Effector memory CD4-positive, alpha-beta T cell (primary cell): ENCODE measurements at places on chromosomes 3 and 15.

GRCh38 chr3:143471705-143472104, 352.1 kb downstream of the CHST2 start:
- no peak for DNase-seq

- DNase-seq = no peak
These were observed 183.5 kb upstream of the NSMCE3 start for GRCh38 chr15:29452881-29453731.

DNA sequence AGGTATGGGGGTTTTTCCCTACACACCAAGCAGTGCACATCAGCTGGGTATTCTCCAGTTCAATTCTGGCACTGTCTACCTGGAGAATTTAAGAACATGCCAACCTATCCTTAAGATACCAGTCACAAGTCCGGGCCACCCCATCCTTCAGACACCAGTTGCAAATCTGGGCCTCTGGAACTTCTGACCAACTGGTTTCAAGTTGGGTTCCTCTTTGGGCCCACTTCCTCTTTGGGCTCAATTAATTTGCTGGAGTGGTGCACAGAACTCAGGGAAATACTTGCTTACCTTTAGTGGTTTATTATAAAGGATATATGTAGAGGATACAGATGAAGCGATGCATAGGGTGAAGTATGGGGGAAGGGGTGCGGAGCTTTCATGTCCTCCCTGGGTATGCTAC, 25.3 kb downstream of the GLCE start:
- DNase-seq = no peak

- DNase-seq = peak; percentile 55
These were observed 866 bp downstream of the TNIK start for GRCh38 chr3:171459137-171459941.

DNA sequence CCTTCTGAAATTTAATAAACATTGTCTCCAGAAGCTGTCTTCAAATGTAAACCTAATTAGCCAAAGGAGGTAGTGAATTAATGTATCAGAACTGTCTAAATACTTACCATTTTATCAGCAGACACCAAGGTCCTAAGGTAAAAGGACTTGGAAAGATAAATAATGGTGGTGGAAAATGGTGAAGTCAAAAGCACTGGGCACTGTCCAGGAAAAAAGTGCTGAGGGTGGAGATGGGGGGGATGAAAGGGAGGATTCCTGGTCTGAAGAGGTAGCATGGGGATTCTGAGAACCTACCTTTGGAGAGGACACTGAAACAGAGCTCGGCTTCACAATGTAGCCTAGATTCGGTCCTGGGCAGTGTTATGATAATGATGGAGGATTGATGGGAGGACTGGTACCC, 149.0 kb upstream of the DPH6 start:
- DNase-seq = no peak

- DNase-seq = peak; percentile 81
These were observed 29.5 kb downstream of the CCDC12 start for GRCh38 chr3:46946856-46947545.
